ENCODE measurements at places on chromosomes 4 and X.
A peak's percentile ranks its signal among the peaks of the same experiment; 100 is the strongest.

DNA sequence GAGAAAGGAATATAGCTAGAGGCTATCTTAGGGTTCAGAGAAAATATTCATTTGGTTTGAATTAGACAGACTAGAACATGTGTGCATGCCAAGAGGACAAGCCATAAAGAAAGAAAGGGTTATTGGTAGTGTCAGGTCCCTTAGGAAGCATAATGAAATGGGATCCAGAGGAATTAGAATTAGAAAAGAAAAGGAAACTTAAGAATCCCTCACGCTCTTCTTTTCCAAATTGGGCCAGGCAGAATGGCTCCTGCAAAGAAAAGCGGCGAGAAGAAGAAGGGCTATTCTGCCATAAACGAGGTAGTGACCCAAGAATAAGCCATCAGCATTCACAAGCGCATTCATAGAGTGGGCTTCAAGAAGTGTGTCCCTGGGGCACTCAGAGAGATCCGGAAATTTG lies 4.9 kb upstream of the ABCG2 start:
- DNase-seq = no peak

DNA sequence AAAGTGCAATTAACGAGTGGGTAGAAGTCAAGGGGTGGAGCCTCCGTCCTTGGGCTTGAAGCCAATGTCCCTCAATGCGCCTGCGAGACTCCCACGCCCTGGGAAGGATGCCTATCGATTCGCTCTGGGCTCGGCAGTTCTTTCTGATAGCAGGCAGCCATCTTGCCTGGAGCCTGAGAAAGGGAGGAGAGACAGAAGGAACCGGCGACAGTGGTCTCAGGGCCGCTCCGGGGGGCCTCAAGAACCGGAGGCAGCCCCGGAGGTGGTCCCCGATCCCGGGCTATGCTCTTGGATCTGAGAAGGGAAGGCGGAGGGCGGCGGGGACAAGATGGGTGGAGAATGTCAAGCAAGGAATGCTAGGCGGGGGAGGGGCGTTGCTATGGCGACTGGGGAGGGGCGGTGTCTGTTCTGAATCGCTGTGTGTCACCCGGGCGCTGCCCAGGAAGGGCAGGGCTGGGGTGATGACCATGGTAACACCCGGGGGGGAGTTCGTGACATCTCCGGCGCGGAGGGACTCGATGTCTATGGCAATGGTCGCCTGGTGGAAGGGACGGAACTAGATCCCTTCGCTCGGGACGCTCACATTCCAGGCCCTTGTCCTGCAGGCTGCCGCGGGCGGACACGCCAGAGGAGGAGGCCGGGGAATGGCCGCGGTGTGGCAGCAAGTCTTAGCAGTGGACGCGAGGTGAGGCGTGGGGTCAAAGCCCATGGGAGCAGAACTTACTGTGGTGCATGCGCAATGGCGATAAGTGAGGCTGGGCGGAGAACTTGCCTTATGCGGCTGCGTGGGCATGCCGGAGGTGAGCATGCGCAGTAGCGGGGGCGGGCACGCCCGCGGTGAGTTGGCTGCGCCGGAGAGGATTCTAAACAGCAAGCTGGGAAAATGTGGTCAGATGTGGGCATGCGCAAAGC lies at the start of gene WDR13:
TSS of gene WDR13 (plus strand) at position 140 of the 912 bp plus-strand sequence. CDS start at position 645, 505 bp downstream.
- DNase-seq = peak; percentile 97

DNA sequence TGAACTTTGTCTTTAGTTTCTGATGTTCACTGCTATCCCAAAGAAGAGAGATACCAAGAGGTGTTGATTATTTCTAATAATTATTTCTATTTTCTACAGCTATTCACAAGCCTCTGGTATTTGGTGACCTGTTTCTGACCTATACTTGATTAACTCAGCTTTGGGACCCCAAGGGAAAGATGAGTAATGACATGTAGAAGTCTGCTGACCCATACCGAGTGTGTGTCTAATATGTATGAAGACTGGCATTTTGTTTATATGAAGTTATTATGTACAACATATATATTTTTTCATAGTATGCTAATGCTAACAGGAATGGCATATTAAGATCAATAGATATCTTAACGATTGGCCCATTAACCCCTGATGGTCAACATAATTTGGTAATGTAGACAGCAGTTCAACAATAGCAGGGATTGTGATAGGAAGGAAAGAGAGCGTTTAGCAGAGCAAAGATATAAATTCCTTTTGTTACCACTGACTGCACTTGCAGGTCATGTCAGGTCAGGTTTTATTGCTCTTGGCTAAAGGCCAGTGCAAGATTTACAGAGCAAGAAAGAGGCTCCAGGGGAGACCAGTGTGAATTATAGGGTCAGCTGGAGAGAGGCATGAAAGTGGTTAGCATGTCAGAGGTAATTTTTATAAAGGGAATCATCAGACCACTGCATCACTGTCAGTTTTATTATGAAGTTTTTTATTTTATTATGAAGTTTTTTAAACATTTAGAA lies 94.7 kb upstream of the DIPK2B start:
- DNase-seq = no peak

DNA sequence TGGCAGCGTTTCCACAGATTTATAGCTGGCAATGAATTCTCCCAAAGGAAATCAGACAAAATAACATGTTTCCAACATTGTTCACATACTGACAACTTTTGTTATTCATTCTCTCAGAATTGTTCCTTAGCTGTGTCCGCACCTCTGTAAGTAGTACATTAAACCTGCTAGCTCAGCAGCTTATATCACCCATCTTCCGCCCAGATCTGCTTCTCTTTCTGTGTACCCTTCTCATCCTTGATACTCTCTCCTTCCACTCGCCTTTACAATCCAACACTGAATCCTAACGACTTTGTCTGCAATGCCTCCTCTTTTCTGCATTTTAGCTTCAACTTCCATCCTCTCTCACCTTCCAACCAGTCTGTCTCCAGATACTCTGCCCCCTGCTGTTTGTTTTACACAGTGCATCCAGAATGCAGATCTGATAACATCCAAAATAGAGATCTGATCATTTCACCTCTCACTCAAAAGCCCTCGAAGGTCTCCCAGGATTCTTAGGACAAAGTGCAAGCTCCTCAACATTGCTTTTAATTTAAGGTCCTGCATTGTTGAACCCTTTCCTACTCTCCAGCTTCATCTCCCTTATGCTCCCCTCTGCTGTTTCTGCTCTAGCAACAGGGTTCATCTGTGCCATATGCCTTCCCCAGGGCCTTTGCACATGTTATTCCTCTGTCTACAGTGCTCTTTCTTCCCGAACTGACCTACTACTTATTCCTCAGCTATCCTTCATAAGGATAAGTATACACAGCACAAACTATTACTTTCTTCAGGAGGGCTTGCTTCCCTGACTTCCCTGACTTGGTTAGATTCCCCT lies 67.3 kb upstream of the VBP1 start:
- peak; percentile 79 for DNase-seq

DNA sequence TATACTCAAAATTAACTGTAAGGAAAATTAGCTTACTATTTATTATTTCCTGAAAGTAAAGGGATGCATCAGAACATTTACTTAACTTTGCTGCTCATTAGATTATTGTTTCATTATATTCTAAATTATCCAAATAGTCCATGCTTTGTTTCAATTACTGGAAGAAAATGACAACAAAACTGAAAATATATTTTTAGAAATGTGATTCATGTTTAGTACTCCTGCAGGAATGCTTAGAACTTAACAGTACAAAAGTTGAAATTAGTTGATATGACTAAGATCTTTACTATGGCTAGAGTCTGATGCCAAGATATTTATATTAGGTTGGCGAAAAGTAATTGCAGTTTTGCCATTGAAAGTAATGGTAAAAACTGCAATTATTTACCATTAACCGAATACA lies 660.5 kb upstream of the PABPC4L start:
- no peak for DNase-seq

GRCh38 chr4:104138116-104138515 lies 356.6 kb downstream of the CXXC4 start:
- DNase-seq = no peak

- DNase-seq = no peak
These were observed 28.8 kb downstream of the DTHD1 start for GRCh38 chr4:36310216-36310615.

DNA sequence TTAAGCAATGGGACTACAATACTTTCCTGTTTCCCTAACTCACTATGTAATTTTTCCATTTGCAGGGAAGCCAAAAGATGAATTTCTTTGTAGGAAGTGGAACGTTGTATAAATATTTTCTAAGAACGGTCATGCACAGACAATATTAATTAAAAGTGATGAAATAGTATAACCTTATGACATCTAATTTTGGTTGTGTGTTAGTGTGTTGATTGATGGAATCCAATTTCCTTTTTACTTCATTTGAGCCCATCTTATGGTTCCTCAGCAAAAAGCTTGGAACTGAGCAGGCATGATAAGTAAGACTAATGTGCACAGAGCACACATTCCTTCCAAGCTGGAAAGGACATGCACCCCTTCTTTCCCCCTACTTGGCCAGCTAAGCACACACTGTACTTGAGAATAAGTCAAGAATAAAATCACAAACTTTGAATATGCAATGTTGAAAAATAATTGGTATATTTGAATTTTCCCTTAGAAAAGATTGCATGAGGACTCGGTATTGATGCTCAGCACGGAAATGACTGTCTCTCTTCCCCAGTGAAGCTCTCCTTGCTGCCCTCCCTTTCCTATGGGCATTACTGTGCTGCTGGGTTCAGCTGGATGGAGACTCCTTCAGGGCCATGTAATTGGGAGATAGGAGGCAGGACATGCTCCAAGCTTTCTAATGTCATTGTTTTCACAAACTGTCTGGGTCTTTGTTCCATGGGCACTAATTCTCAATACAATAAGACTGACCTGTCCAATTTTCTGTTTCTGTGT lies 19.2 kb upstream of the PDLIM3 start:
- DNase-seq = no peak

GRCh38 chrX:12843061-12843667 lies 23.7 kb upstream of the TLR7 start:
- DNase-seq = no peak

GRCh38 chr4:3662516-3662915 lies 103.7 kb upstream of the ADRA2C start:
- DNase-seq = no peak

DNA sequence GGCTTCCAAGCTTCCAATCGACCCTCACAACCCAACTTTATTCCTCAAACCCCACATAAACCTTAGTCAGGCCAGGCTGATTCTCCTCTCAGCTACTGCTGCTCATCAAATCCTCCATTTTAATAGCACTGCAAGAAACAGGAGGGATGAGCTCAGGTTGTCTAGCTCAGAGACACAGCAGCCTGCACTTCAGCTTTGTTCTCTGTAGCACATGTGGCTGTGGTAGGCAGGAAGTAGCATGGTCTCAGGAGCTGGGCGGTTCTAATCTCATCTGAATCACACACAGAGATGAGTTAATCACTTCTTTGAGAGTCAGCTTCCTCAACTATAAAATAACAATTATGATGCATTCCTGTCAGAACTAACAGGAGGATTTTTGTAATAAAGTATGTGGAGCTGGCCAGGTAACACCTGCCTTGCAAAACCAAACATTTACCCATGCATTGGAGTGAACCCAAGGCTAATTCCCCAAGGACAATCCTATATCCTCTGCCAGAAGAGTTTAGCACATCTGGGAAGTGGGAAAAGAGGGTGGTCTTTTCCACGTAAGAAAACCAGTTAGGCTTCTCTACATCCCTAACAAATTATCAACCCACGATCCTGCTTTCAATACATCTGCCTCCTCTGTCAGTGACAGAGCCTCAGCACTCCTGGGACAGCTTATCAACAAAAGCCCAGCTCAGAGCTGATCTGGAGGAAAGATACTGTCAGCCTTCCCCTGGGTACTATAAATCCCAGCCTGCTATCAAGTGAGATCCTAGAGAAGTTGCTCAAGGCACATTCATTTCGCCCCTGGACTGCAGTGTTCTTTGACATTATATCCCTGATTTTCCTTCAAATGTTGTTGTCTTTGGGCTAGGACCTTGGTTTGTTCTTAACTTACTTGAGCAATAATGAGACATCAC lies 32.8 kb downstream of the ELOVL6 start:
- peak; percentile 89 for DNase-seq

DNA sequence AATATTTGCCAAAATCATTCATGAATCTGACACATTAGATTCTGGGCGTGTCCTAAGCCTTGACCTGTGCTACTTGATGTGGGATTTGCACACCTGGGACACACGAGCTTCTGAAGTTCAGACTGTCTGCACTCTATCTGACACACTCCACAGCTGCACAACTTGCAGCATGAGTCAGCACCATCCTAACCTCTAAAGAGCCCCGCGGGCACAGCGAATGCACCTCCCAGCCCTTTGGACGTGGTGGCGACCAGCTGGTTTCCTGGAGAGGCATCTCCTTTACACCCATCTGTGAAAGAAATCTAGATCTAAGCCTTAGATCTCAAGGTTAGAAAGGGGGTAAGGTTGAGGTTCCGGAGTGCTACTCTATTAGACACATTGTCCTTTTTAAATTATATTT lies 69.2 kb downstream of the SORBS2 start:
- peak; percentile 40 for DNase-seq
